ENCODE measurements at places on chromosomes 3 and 15.
A peak's percentile ranks its signal among the peaks of the same experiment; 100 is the strongest.

DNA sequence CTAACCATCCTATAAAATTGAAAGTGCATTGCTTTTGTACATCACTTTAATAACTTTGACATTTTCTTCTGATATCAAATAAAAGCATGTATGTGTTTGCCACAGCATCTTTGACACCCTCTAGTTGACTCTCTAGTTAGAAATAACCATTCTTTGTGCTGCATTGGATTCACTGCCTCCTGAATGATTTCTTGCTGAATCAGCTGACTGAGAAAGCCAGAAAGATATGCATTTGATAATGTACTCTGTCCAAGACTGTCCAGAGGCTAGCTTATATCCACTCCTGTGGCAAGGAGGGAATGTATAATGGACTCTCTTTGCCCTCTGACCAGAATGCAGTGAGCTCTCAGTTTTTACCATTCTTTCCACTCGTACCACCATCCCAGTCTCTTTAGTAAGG, 6.2 kb downstream of the RAB11A start:
- no peak for DNase-seq

GRCh38 chr3:138460536-138461205, 26.3 kb downstream of the ESYT3 start:
- no peak for DNase-seq

GRCh38 chr15:93360976-93361375, 272.0 kb upstream of the RGMA start:
- peak; percentile 13 for DNase-seq

DNA sequence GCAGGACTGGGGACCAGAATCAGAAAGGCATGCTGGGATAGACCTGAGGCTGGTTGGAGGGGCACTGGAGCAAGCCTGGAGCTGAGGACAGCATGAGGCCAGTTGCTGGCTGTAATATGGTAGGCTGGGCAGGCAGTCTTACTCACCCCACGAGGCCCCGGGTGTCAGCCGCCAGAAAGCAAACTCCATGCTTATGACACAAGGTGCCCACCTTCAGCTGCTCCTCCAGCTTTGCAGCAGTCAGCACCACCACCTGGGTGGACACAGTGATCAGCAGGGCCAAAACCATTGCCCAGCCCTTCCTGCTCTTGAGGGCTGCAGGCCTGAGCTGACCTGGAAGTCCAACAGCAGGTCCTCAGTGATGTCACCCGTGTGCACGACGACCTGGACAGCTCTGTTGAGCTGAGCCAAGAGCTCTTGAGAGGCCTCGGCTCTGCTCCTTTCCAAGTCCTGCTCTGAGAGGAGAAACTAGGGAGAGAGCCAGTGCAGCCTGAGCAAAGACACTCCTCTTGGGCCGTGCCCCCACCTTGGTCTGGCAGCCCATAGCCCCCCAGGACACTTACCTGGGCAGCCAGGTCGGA, 747 bp downstream of the UBA7 start:
- no peak for DNase-seq

GRCh38 chr15:63178034-63178433, 11.4 kb upstream of the RAB8B start:
- DNase-seq: no peak

DNA sequence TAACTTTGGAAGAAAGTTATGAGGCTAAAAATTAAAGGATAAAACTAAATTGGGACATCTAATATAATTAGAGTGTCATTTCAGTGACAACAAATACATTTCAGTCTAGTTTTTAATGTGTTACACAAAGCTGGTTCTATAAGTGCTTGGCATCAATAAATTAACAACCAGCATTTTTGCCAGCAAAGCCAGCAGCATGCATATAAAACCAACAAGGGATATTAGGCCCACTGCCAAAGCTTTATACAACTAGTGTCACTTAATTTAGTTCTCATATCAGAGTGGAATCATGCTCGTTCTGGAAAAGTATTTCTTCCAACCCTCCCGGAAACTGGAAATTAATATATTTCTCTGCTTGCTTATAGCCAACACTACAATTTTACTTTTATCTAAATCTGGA, 88.8 kb downstream of the THBS1 start:
- no peak for DNase-seq

GRCh38 chr3:119227070-119227850, 13.4 kb downstream of the B4GALT4 start:
- DNase-seq: no peak

GRCh38 chr3:50204804-50205412, at the start of gene SLC38A3:
SLC38A3 (plus strand) TSS chr3:50205271; CDS start chr3:50214200, 8,929 bp downstream.
- DNase-seq: no peak

GRCh38 chr3:196149375-196149774, 61.8 kb downstream of the ZDHHC19 start:
- DNase-seq: no peak

- peak; percentile 42 for DNase-seq
These were observed 221.1 kb upstream of the TLE3 start for GRCh38 chr15:70318594-70319465.

DNA sequence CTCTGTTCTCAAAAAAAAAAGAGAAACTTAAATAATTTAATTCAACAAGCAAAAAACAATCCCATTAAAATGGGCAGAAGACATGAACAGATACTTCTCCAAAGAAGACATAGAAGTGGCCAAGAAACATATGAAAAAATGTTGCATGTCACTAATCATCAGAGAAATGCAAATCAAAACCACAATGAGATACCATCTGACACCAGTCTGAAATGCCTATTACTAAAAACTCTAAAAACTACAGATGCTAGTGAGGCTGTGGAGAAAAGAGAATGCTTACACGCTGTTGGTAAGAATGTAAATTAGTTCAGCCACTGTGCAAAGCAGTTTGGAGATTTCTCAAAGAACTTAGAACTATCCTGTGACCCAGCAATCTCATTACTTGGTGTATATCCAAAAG, 382.9 kb downstream of the OTOL1 start:
- no peak for DNase-seq

GRCh38 chr15:100716456-100717085, 114.2 kb downstream of the ASB7 start:
- DNase-seq: no peak

GRCh38 chr15:30001602-30002001, 81.2 kb upstream of the GOLGA8J start:
- DNase-seq: no peak

GRCh38 chr3:143298380-143298779, 178.8 kb downstream of the CHST2 start:
- DNase-seq: no peak

- no peak for DNase-seq
These were observed 138.3 kb downstream of the P3H2 start for GRCh38 chr3:189982321-189982945.
